Effector memory CD4-positive, alpha-beta T cell (primary cell): ENCODE measurements at places on chromosomes 11 and 22.

DNA sequence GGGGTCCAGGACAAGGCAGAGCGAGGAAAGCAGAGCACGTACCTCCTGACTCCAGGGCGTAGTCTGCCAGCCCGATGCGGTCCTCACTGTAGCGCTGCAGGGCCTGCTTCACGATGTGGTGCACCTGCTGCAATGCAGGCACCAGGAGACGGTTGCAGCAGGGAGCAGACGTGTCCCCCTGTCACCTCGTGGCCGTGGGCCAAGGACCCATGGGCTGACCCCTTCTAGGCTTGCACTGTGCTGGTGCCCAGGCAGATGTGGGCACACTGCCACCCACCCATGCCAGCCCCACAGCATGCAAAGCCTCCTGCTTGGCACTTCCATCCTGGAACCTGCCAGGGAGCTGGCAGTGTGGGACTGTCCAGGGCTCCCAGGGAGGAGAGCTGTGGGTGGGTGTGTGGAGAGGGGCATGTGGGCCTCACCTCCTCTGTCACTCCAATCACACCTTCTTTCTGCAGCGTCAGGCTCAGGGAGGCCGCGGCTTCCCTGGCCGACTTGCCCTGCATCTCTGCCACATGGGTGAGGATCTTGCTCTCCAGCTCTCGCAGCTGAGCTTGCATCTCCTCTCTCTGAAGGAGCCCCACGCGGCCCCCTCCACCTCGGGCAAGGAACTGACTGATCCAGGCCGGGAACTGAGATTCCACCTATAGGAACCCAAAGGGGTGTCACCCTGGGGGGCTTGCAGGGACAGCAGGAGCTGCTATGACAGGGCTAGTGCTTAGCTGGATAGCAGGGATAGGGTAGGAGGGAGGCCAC lies 16.3 kb downstream of the SUN2 start:
- DNase-seq, result no peak

DNA sequence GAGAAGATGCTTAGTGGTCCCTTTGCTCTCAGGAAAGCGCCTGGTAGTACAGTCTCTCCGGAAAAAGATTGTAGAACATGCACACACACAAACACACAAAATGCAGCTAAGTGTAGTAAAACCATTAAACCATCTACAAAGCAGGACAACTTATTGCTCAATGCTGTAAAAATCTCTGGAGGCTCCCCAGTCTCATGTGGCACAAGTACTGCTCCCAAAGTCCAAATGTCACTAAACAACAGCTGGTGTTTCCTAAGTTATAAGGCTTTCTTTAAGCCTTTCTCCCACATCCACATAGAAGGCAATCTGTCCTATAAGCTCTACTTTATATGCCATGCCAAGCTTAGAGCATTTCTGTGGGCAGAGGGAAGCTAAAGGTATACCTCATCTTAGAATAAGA lies 32.9 kb downstream of the CDON start:
- DNase-seq, result no peak

GRCh38 chr22:45201678-45202332 lies 38.1 kb downstream of the NUP50 start:
- DNase-seq, result no peak

DNA sequence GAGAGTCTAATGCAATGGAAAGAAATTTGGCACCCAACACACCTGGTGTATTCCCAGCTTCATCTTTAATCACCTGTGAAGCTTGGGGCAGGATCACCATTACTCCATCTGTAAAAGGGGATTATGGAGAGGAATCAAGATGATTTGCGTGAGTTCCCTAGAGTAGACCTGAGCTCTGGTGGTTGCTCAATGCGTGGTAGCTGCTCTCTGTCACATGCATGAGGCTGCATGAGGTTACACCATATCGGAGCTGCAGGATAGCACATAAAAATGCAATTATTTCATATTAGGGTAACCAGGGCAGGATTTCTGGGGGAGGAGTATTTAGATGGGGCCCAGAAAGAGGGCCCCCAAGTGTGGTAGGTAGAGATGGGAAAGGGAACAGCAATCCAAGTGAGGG lies 35.3 kb upstream of the CLMP start:
- DNase-seq, result no peak

DNA sequence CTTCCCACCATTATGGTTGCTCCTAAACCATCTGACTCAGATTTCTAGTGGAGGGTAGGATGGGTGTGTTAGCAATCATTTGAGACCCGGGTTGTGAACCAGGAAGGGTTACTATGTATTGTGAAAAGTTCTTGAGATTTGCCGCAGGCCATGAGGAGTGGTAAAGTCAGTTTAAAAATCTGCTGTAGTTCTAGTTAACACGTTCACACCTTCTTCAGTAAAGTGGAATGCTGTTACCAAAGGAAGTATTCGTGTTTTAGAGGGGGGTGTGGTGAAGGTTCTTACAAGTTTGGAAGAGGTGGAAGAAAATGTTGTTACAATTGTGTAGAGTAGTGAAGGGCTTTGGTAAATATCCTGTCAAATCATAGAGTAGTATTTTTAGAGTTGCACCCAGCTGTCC lies 2.6 kb downstream of the MTMR3 start:
- no peak for DNase-seq
